ENCODE measurements at places on chromosomes 1 and 21. TPM values are rescaled to one million over a fixed set of nuclear protein-coding genes. Genes with fewer than 3 reads are reported as not detected.

IFNLR1 gene
- total RNA-seq, result 0.79 TPM

NR5A2 gene
- 9.0 TPM for total RNA-seq

SERTAD4 gene
- 6.9 TPM for total RNA-seq

FMO1 gene
- 3.5 TPM for total RNA-seq

GPATCH3 gene
- 6.4 TPM for total RNA-seq

Measured in urinary bladder (tissue), 4 donors.